ENCODE measurements at places on chromosomes 3 and 15.

DNA sequence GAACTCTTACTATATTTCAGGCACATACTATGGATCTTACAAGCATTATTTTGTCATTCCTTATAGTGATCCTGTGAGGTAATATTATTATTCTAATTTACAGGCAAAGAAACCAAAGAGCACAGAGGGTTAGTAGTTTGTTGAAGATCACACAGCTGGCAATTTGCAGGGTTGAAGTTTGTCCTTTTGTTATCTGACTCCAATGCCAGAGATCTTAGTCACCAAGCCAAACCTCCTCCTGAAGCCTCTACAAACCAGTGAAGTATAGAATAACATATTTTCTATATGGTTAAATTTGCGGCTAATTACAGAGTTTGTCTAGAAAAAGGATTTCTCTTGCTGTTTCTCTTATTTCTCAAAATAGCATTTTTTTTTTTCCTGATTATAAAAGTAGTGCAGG, 11.2 kb downstream of the ISLR2 start:
- DNase-seq = no peak

- no peak for DNase-seq
Measured at GRCh38 chr3:197019535-197019934, 10.1 kb downstream of the MELTF start.

DNA sequence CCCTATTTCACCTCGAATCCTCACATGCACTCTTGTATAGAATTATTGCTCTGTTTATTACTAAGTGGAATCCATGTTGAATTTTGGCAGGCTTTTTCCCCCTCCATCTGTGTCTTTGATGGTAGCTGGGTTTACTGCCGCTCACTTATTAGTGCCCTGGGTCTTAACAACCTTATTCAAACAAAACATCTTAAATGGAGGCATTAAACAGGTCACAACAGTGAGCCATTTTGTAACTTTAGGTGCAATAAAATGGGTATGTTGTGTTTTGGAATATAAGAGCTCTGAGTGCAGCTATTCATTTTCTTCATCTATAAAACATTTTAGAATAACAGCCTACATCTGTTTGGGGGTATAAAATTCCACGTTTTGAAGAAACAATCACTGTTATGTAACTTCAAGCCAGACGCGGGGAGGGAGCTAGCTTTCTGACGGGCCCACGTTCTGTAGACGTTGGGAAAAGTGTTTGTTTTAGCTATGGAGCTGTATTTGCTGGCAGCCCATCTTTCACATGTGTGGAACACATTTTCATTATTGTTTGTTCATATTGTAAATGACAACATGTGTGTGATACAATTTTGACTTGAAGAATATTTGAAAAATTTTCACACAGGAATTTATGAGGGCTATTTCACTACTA, 122.0 kb downstream of the SLC25A26 start:
- DNase-seq = no peak

- DNase-seq = no peak
Measured at GRCh38 chr15:31235311-31236183, 91.1 kb upstream of the KLF13 start.

DNA sequence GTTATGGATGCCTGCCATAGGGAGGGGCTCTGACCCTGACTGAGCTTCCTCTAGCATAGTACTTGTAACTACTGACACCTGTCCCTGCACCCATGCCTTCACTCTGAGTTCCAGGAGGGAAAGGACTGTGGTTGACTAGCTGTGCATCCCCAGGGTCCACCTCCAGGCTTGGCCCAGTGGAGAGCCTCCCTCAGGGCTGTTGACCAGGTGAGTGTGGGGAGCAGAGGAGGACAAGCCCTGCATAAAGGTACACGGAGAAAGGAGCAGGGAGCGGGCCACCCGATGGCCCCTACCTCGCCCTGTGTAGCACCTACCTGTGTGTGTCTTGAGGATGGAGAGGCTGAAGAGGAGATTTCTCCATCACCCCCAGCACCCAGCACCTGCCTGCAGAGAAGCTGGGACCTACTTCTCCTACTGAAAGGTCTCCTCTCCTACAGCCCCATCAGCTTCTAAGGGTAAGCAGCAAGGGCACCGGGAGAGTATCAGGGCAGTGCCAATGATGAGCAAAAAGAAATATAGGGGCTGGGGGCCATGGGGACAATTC, 6.7 kb upstream of the LTF start:
- DNase-seq = no peak

DNA sequence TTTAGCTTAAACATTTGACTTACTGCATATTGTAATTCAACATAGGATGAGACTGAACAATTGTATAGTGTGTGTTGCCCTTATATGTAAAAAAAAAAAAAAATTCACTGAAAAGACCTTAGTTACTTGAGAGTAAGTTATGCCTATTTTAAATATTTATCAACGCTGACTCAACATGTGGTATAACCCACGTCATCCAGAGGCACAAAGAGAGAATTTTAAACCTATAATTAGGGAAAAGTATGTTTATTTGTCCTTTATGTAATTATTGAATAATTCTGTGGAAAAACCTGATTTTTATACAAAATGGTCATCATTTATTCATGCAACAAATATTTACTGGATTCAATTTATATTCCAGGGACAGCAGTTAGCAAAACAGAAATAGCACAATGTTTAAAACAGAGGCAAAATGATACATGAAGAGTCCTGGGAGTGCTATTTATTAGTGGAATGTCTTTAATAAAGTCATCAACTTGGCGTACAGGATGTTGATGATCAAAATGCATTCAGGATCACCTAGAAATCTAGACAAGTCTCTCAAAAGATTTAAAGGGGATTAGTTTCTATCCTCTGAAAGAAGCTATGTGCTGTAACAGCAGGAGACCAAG, 223.7 kb downstream of the PCCB start:
- no peak for DNase-seq

GRCh38 chr3:55774856-55775255, 287.8 kb upstream of the WNT5A start:
- no peak for DNase-seq

DNA sequence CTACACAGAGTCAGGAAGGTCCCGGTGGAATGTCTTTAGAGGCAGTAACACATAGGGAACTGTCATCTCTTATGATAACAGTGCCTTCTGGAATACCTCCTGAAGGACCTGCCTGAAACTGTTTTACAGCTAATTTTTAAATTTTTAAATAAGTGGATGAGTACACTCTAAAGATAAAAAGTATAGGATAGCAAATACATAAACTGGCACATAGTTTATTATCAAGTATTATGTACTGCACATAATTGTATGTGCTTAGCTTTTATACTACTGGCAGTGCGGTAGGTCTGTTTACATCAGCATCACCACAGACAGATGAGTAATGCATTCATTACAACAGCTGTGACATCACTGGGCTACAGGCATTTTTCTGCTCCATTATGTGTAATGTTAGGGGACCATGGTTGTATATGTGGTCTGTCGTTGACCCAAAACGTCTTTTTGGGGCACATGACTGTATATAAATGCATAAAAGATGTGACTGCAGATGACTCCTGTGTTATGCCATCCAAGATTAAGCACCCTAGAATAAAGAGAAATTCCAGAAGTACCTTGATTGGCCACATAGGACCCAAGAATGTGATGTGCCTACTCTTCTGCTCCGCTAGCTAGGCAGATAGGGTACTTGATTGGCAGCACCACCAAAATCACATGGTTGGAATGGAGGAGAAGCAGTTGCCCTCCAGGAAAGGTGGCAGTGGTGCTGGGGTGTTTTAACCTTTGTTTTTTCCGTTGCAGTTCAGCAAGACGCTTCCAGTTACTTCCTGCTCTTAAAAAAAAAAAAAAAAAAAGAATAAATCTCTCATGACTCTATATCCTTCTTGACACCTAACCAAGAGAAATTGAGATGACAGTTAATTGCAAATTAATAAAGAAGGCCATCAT, 3.3 kb downstream of the VPS8 start:
- DNase-seq = no peak

DNA sequence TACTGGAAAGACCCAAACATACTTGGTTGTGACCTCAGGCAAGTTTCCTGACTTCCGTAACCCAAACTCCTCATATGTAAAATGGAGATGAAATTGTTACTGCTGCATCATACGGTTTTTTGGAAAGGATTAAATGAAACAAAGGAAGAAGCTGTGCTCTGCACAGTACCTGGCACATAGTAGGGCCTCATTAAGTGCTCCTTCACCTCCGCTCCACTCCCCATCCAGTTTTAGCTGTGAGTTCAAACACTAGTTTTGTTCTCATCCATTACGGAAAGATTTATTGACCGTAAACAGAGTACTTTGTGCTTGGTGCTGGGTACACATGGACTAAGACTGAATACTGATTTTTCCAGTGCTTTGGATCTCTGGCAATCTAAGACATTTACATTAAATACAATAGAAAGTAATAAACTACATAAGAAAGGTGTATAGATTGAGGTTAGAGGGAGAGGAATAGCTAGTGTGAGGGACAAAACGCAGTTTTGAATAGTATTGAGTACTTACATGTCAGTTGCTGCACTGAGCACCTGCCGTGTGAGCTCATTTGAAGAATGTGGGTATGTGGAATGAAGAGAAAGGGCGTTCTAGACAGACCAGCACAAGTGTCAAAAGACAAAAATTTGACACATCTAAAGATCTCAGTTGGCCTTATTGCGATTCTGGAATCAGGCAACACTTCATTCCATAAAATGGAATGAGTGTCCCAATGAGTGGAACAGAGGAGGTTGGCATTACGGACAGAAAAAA, 594 bp upstream of the ICE2 start:
- no peak for DNase-seq

DNA sequence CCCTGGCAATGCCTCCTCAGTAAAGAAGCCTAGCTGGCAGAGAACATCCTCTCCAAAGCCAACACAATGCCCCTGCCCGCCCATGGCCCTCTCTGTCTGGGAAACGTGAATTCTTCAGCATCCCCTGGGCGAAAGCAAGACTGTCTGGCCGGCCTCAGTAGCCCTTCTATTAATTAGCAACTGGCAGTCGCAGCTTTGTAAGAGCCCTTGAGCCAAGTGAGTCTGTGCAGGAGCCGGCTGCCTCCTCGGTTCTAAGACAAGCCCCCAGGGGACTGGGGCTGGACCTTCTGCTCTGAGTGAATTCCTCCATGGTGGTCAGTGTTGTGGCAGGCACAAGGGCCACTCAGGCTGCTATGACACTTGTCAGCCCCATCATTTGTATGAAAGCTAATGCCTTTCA, 7.4 kb downstream of the HCN4 start:
- no peak for DNase-seq

DNA sequence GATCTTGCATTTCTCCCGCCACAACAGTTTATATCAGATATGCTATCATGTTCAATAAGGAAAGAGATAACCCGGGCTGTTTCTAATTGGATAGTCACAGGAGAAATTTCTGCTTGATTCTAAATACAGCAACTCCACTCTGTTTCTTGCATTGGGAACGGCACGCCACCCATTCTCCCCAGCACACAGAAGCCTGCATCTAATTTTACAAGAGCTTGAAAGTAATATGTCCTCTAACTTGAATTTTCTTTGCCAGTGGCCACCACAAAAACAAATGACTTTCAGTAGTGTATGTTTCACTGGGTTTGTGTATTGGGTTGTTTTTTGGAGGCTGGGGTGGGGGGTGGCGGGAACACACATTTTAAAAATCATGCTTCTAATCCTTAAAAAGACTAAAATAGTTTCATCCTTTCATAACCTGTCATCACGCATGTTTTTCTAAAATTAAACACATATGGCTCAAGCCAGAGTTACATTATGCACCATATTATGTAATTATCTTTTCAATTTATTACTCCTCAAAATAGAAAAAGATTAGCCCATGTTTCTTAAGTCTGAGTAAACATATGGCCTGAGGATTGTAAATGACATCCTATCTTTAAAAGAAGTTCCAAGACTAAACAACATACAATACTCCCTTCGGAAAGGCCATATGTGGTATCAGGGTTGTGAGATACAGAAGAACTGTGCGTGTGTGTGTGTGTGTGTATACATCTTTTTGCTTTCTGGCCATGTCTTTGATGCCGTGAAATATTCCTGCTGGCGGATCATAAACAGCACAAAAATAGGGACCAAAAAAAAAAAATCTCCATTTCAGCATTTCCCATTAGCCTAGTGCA, 176.3 kb downstream of the FOXP1 start:
- DNase-seq = no peak

GRCh38 chr3:40152482-40153133, 156.9 kb upstream of the EIF1B start:
- no peak for DNase-seq

- no peak for DNase-seq
Measured at GRCh38 chr3:170488802-170489201, 70.1 kb downstream of the CLDN11 start.

DNA sequence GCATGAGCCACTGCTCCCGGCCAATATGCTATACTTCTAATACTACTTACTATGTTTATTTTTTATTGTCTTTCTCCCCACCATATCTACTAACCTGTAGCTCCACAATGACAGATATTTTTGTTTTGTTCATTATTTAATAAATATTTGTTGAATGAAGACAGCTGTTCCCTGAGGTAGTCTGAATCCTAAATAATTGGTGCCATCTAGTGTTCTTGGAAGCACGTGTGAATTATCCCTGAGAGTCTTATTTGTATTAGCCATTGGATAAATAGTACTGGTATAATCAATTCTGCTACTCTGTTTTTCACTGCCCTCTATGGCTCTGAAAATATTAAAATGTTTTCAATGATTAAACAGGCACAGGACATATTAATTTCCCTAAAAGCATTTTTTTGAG, 5.6 kb upstream of the APPL1 start:
- DNase-seq = no peak

DNA sequence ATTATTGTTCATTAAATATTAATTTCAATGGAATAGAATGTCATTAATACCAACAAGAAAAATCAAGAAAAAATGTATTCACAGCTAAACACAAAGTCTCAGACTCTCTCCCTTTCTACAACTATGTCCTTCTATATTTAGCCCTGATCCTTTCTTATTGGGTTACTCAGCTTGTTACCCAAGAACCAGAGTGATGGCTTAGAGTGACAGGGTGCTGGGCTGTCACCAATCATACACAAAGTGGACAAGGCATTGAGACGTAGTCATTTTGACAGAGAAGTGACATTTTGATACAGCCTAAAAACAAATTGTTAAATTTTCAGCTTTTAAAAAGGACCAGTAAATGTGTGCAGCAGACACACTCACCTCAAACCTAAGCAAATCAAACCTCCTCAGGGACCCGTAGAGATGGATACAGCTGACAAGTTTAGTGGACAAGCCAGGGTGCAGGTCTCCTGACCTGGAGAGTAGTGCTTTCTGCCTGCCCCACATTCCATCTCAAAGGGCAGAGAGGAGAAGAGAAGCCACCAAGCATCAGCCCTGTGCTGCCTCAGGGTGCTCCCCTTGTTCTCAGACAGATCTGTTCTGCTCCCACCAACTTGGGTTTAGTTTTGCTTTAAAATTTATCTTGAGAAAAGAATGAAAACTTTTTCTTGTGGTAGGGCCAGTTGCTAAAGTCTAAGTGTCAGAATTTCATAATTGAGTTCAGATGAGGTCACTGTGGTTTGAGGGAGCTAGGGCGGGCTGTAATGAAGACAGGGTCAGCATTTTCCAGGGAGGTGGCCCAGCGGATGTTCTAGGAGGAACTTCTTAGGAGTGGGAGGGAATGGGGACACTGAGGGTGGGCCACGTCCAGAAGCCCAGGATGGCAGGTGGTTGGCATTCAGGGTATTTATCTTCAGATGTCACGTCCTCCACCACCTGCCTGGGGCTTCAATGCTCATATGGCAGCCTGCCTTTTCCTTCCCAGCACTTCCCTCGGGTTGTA, 136.5 kb upstream of the TBL1XR1 start:
- DNase-seq = no peak

Data from HTR-8/SVneo (cell line).